ENCODE measurements at places on chromosomes 16 and 17.
A peak's percentile ranks its signal among the peaks of the same experiment; 100 is the strongest.

- DNase-seq = no peak
These were observed 120.5 kb downstream of the CCT6B start for GRCh38 chr17:34840750-34841149.

GRCh38 chr16:55390630-55391237, 66.7 kb downstream of the IRX6 start:
- no peak for DNase-seq

GRCh38 chr16:28193530-28194423, 18.0 kb downstream of the XPO6 start:
- DNase-seq = no peak

GRCh38 chr16:59400830-59401229, 666.7 kb upstream of the GOT2 start:
- no peak for DNase-seq

- no peak for DNase-seq
These were observed 21.0 kb upstream of the FMNL1 start for GRCh38 chr17:45200701-45201100.

DNA sequence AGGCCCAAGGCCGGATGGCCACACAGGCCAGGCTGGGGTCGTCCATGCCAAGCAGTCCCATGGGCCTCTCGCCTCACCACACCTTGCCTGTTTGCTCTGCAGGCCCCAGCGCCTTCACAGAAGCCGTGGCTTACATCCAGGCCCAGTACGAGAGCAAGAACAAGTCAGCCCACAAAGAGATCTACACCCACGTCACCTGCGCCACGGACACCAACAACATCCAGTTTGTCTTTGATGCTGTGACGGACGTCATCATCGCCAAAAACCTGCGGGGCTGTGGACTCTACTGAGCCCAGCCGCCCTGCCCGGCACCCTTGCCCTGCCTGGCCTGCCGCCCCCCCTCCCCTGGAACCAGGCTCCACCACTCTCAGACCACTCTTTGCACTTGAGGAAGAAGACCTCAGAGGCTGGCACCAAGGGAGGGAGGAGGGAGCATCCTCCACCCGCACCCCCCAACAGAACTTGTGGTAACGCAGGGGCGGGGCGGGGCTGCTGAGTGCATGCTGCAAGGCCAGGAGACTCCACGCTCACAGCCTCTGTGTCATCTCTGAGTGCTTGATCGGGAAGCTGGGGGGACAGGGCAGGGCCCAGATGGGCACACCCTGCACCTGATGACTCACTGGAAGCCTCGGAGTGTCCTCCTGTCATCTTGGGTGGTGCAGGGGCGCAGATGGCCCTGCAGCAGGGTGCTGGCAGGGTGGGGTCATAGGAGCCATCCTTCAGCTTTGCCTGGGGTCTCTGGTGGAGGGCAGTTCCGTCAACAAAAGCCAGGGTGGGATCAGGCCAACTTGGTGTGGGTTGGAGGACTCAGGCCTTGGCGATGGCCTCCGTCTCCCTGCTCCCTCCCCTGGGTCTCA, 81.5 kb downstream of the AMFR start:
- no peak for DNase-seq

GRCh38 chr16:78235168-78235800, 135.8 kb downstream of the WWOX start:
- peak; percentile 12 for DNase-seq

DNA sequence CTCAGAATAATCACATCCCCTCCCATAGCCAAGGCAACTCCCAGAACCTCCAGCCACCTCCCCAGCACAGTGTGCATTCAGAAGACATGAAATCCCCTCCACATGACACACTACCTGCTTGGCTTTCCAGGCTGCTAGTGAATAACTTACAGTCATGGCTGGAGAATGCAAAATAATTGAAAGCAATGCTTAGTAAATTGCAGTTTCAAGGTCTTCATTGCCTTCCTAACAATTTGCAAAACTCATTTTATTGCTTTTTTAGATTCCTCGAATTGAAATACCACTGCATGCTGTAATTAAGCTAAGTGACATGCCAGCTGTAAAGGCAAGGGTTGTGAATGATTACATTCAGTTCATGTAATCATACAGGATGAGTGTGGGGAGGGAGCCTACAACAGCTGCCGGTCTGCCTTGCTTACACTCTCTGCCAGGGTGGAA, 29.0 kb upstream of the HOXB13 start:
- no peak for DNase-seq

GRCh38 chr17:35568561-35568960, 7.9 kb upstream of the SLFN14 start:
- no peak for DNase-seq

- DNase-seq = no peak
These were observed 414.6 kb upstream of the PSMD7 start for GRCh38 chr16:73882033-73882432.

GRCh38 chr17:34850023-34850422, 111.2 kb downstream of the CCT6B start:
- DNase-seq = no peak

DNA sequence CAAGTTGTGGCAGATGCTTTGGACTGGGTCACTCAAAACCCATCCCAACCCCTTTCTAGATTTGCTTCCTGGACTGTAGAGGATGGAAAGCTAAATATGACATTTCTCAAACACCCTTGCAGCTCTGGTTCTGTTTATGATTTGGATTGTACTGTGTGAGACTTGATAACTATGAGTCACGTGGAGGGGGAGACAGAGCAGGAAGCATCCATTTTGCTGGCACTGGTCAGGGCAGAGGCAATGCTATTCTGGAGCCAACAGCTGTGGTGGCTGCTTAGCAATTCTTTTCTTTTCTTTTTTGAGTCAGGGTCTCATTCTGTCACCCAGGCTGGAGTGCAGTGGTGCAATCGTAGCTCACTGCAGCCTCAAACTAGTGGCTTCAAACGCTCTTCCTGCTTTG, 13.6 kb upstream of the TERF2 start:
- no peak for DNase-seq

DNA sequence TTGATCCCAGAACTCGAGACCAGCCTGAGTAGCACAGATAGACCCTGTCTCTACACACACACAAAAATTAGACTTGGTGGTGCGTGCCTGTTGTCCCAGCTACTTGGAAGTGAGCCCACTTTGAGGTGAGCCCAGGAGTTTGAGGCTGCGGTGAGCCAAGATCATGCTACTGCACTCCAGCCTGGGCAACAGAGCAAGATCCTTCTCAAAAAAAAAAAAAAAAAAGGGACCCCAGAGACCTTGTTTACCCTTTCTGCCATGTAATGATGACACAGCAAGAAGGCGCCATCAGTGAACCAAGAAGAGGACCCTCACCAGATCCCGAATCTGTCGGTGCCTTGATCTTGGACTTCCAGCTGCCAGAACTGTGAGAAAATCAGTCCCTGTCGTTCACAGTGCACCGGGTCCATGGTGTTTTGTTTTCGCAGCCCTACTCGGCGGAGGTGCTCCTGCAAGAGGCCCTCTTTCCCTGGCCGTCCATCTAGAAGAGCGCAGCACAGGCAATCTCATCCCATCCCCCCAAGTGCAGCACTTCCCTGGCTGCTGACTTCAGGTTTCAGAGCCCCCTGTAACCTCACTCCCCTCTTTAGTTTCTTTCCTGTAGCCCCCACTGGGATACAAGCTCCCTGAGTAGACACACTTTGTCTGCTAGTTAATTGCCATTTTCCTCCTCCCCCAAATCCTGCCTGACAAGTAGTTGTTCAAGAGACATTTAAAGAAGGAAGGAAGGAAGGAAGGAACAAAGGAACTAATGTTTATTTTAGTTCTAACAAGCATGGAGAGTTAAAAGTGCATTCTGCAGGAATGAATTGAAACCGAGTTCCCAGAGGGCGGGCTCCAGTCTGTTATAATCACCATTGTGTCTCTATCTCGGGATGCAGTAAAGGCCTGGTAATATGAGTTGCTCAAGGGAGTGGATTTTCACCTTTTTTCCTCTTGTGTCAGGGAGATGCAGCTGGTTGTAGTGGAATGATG, 115.3 kb downstream of the SNX29 start:
- no peak for DNase-seq

DNA sequence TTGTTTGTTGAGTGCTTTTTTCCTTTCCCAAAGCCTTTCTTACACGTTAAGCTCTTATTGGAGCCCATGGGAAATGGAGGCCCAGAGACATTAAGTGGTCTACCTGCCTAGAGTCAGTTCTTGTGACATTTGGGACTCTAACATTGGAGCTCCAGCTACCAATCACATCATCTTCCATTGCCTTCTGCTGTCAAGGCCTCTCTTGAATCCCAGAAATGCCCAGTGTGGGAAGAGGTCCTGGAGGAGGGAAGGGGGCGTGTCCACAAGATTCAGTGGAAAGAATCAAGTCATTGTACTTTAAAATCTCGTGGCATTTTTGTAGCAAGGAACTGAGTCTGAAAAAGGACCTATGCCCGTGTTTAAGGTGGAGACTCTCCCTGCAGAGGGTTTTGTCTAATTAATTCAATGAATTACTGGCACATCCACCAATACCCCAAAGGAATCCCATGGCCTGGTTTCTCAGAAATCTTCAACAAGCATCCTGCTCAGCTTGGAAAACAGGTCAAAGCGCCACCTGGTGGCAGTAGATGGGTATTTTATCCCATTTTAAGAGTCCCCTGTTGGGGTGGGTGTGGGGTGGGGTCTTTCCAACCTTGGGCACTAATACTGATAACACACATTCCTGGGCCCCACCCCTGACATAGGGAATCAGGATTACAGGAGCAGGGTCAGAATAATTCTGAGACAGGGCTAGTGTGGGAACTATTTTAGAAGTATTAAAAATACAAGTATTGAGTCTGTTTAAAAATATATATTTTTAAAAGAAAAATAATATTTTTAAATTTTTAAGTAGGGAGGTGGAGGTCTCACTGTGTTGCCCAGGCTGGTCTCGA, 24.6 kb downstream of the GPT2 start:
- peak; percentile 53 for DNase-seq

DNA sequence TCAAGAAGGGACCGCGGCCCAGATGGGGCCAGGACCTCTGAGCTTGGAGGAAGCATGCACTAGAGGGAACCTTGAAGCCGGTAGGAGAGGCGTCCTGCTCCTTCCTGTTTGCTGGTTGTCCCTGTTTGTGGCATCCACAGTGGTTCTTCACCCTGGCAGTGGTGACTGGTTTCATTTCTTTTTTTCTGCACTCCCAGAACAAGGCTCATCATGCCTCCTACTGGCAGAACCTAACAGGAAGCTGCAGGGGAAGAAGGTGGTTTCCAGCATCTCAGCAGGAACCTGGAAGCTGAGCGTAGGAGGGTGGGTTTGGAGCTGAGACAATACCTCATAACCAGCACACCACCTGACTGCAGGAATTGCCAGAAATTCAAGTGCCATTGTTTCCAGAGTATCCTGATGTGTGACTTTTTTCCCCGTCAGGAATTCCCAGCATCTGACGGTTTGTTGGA, 5.8 kb downstream of the TMEM231 start:
- DNase-seq = no peak

Data from activated CD4-positive, CD25-positive, alpha-beta regulatory T cell treated with anti-CD3 and anti-CD28 coated beads, Interleukin-2, amount 50 U/mL, for 16 hours (primary cell).